ENCODE measurements at places on chromosomes 4 and X. TPM values are rescaled to one million over a fixed set of nuclear protein-coding genes. Genes with fewer than 3 reads are reported as not detected.

DNA sequence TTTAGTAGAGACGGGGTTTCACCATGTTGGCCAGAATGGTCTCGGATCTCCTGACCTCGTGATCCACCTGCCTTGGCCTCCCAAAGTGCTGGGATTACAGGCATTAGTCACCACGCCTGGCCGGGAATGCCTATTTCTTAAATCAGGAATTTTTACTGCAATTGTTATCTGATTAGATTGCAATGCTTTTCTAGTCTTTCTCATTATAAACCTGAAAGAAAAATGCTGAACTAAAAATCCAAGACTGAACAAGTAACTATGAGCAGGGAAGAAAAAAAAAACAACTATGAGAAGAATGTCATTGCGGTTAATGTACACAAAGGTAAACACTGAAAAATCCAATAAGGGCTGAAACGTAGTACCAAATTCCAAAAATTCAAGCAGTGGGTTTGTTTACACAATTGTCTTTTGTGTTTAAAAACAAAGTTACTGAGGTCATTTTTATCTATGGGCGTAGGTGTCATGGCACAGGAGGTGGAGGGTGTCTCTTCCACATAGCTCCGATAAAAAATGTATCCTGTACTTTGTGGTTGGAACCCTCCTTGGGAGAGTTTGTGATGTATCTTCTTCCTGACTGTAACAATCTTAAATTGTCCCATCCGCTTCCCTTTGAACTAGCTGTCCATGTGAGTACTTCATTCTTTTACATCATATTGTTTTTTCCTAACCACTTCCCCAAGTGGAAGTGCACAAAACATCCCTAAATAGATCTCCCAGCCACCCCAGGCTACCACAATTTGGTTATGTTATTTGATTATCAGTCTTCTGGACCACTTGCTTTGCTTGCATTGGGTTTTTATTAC, 11.1 kb upstream of the TMEM156 start:
- H3K4me1 ChIP-seq = peaks cover 38% of the 10 kb centered on the region
- no peaks in the 10 kb centered on the region for H3K36me3 ChIP-seq
- no peak overlapping the region for H3K4me3 ChIP-seq
- no peak for DNase-seq

DNA sequence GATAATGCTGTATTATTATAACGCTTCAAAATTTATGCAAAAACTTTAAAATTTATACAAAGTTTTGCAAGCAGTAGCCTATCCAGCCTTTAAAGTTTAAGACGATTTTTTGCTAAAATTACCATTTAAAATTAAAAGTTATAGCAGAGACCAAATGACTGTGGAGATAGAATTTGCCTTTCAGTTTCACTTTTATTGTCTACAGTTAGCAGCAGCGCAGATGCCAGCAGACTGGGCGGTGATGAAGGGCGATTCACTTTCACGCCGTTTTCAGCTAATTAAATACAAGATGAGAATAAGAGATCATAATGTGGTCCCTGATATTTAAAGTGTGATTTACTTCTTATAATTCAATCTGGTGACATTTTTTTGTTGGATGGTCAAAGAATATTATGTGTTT, 1381.5 kb upstream of the ADGRL3 start:
- no peak for DNase-seq
- no peak overlapping the region for H3K27ac ChIP-seq
- H3K4me3 ChIP-seq = no peak overlapping the region
- no peaks in the 10 kb centered on the region for H3K4me1 ChIP-seq

Gene IGFBP7
- total RNA-seq = not detected

DNA sequence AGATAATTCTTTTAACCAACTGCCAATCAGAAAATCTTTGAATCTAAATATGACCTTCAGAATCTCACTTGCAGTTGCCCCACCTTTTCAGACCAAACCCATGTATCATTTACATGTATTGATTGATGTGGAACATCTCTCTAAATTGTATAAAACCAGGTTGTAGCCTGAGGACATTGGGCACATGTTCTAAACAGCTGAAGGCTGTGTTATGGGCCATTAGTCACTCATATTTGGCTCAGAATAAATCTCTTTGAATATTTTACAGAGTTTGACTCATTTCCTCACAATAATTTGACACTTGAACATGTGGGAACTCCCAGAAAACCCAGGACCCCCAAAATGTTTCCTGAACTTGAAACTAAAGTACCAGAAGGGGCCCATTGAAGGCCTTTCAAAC, 58.7 kb downstream of the UGT2B10 start:
- no peaks in the 10 kb centered on the region for H3K4me1 ChIP-seq
- H3K27ac ChIP-seq = no peak overlapping the region
- no peak for DNase-seq

- peak overlapping the region; percentile 42 for H3K27ac ChIP-seq
- H3K4me3 ChIP-seq = no peak overlapping the region
- H3K4me1 ChIP-seq = peaks cover 39% of the 10 kb centered on the region
- H3K36me3 ChIP-seq = peaks cover 10% of the 10 kb centered on the region
- DNase-seq = peak; percentile 24
Observed at GRCh38 chrX:49039598-49040375, 3.4 kb downstream of the TFE3 start.

GRCh38 chr4:2384245-2384644, 34.2 kb downstream of the ZFYVE28 start:
- H3K27ac ChIP-seq = no peak overlapping the region
- H3K4me1 ChIP-seq = peaks cover 10% of the 10 kb centered on the region
- DNase-seq = no peak
- no peak overlapping the region for H3K4me3 ChIP-seq

GRCh38 chr4:175953960-175954521, 111.6 kb upstream of the WDR17 start:
- H3K27me3 ChIP-seq = no peaks in the 10 kb centered on the region
- DNase-seq = no peak
- no peak overlapping the region for H3K4me3 ChIP-seq
- no peak overlapping the region for H3K27ac ChIP-seq
- no peaks in the 10 kb centered on the region for H3K4me1 ChIP-seq

DNA sequence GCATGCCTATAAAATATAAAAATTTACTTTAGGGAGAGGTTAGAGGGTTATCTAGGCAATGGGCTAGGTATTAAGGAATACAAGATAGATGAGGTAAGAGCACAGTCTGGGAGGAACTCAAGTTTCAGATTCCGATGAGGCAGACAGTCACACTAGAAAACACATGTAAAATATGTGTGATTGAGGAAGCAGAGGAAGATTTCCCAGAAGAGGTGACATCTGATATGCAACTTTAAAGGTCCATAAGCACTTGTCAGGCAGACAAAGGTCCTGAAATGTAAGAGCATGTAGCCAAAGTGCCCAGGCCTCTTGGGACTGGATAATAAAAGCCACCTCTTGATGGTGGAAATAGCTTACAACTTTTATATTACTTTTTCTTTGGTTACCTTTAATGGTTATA, 81.1 kb upstream of the AADAT start:
- no peak for DNase-seq
- no peaks in the 10 kb centered on the region for H3K27me3 ChIP-seq
- no peaks in the 10 kb centered on the region for H3K4me1 ChIP-seq
- H3K27ac ChIP-seq = no peak overlapping the region
- no peaks in the 10 kb centered on the region for H3K36me3 ChIP-seq

DNA sequence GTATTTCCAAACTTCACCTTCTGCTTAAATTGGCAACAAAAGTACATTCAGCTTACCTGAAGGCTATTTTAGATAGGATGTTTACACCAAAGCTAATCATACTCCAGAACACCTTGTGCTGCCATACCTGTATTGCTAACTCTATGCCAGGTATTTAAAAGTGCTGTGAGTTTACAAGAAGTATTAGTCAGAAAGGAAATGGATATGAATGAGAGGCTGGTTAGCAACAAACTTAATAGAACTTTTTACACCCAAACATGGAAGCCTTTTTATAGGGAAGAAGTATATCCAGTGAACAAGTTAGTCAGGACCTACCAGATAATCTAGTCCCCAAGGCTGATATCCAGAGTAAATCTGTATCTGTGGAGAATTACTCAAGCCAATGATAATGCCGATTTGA, 131.2 kb upstream of the SPRY1 start:
- DNase-seq = no peak
- no peaks in the 10 kb centered on the region for H3K27me3 ChIP-seq
- no peaks in the 10 kb centered on the region for H3K4me1 ChIP-seq
- H3K4me3 ChIP-seq = no peak overlapping the region
- no peaks in the 10 kb centered on the region for H3K36me3 ChIP-seq

DNA sequence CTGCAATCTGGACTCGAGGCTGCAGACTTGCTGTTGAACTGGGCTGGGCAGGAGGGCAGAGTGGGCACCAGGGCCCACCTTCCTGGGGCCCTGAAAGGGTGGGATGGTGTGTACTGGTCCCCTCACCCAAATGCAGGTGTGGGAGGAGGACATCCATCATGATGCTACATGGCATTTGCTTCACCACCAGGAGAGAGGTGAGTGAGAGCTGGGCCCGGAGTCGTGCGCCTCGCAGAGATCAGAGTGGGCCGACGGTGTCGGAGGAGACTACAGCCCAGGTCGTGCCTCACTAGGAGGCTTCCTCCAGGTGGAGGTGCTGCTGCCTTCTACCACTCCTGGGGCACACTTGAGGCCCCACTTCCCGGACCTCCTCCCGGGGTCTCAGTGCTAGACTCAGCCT, 50.3 kb downstream of the SCML1 start:
- no peaks in the 10 kb centered on the region for H3K27me3 ChIP-seq
- no peak overlapping the region for H3K27ac ChIP-seq
- no peak for DNase-seq
- no peaks in the 10 kb centered on the region for H3K4me1 ChIP-seq
- H3K4me3 ChIP-seq = no peak overlapping the region

Gene SSX2B
- total RNA-seq = not detected

GRCh38 chr4:174716986-174717770, 111.9 kb downstream of the GLRA3 start:
- H3K27me3 ChIP-seq = no peaks in the 10 kb centered on the region
- no peaks in the 10 kb centered on the region for H3K36me3 ChIP-seq
- DNase-seq = no peak
- no peaks in the 10 kb centered on the region for H3K4me1 ChIP-seq

DNA sequence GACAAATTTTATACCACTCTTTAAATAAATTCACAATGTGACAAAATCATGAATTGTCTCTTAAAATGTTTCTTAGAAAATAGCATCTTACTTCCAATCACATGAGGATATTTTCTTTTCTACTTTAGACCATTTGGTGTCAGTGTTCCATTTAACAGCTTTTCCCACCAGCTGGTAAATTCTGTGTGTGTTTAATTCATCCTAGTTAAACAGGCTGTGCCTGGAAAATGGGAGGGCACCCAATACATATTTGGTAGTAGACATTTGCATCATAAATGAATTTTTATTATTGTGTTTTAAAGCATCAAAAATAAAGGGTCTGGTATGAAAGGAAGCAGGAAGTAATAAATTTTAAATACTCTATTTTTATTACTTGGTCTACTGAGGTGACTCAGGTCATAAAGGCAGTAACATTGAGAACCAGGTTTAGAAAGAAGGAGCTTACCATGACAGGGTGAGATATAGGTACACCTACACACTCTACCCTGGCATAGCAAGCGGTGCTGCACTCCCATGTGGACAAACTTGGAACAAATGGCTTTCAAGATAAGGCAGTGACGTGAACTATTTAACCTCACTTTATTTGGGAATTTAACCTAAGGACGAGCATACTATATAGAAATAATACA, 344.5 kb downstream of the BMPR1B start:
- H3K4me1 ChIP-seq = no peaks in the 10 kb centered on the region
- no peak overlapping the region for H3K27ac ChIP-seq
- DNase-seq = no peak
- no peaks in the 10 kb centered on the region for H3K27me3 ChIP-seq
- no peaks in the 10 kb centered on the region for H3K36me3 ChIP-seq

GRCh38 chr4:188811121-188811520, 671.9 kb downstream of the TRIML1 start:
- DNase-seq = no peak
- no peak overlapping the region for H3K27ac ChIP-seq
- H3K4me1 ChIP-seq = no peaks in the 10 kb centered on the region
- H3K4me3 ChIP-seq = no peak overlapping the region
- H3K36me3 ChIP-seq = no peaks in the 10 kb centered on the region

GRCh38 chr4:113293674-113294073, 244.2 kb downstream of the ANK2 start:
- no peaks in the 10 kb centered on the region for H3K4me1 ChIP-seq
- no peaks in the 10 kb centered on the region for H3K27me3 ChIP-seq
- no peaks in the 10 kb centered on the region for H3K36me3 ChIP-seq

Gene SHOX
- not detected for total RNA-seq

GRCh38 chrX:154486052-154486395, 391 bp downstream of the UBL4A start:
- H3K27me3 ChIP-seq = no peaks in the 10 kb centered on the region
- H3K4me1 ChIP-seq = peaks cover 44% of the 10 kb centered on the region
- peak overlapping the region; percentile 47 for H3K4me3 ChIP-seq
- H3K36me3 ChIP-seq = no peaks in the 10 kb centered on the region
- peak overlapping the region; percentile 62 for H3K27ac ChIP-seq

Gene PFKFB1
- total RNA-seq = 0.78 TPM

Gene IL2
- 2.0 TPM for total RNA-seq

GRCh38 chrX:110049096-110049495, 46.2 kb downstream of the TMEM164 start:
- H3K27me3 ChIP-seq = no peaks in the 10 kb centered on the region
- no peaks in the 10 kb centered on the region for H3K36me3 ChIP-seq
- H3K27ac ChIP-seq = no peak overlapping the region
- no peak overlapping the region for H3K4me3 ChIP-seq
- DNase-seq = no peak
- no peaks in the 10 kb centered on the region for H3K4me1 ChIP-seq

- H3K4me3 ChIP-seq = no peak overlapping the region
- H3K27me3 ChIP-seq = no peaks in the 10 kb centered on the region
- no peaks in the 10 kb centered on the region for H3K4me1 ChIP-seq
- no peak for DNase-seq
- no peaks in the 10 kb centered on the region for H3K36me3 ChIP-seq
Observed at GRCh38 chr4:121094297-121094966, 22.1 kb upstream of the NDNF start.

DNA sequence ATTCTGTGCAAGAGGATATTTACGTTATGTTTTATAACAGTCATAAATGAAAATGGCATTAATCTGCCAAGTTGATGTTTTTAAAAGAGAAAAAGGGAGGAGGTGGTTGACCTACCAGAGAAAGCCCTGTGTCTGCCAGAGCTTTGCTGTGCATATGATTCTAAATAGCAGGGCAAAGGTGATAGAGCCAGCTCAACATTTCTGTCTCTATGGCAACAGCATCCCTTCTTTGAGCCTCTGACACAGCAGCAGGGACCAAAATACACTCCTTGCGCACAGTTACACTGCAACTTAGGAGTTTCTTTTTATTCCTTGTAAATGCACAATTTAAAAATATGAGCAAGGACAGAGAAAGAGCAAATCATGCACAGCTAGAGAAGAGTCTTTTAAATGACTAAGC, 133.3 kb upstream of the RAI2 start:
- no peaks in the 10 kb centered on the region for H3K36me3 ChIP-seq
- DNase-seq = no peak
- no peaks in the 10 kb centered on the region for H3K27me3 ChIP-seq

Gene SPATA18
- not detected for total RNA-seq
